ENCODE measurements at places on chromosomes 5 and 9. TPM values are rescaled to one million over a fixed set of nuclear protein-coding genes. Genes with fewer than 3 reads are reported as not detected.

The MARVELD2 gene
- 1.3 TPM for total RNA-seq

The GALNT10 gene
- total RNA-seq: 21.3 TPM

The SELENOP gene
- total RNA-seq: 658 TPM

The SLC1A3 gene
- total RNA-seq: 215 TPM

The GABRP gene
- total RNA-seq: not detected

DNA sequence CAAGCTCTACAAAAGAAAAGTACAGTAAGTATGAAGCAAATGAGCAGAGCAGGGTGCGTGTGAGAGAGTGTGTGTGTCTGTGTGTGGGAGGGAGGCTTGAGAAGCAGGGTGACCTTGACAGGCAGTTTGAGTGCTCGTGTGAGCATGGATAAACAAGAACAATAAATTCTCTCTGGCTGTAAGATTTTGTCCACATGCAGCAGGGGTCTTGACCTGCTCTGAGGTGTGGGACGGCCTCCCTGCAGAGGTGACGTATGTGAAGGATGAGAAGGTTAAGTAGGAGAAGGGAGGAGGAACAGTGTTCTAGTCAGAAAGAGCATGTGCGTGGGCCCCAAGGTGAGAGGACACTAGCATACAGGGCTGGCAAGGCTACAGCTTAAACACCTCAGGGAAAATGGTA lies 49.0 kb downstream of the SPTLC1 start:
- no peak for DNase-seq

DNA sequence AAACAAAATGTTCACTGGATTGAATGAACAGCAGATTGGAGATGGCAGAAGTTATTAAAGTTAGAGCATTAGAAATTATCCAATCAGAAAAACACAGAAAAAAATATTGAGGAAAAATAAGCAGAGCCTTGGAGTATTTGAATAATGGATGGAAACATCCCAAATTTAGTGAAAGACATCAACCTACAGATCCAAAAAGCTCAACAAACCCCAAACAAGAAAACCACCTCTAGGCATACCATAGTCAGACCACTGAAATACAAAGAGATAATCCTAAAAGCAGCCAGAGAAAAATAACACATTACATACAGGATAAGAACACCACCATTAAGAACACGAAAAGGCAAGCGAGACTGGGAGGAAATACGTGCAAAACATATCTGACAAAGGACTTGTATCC lies 5.2 kb downstream of the INIP start:
- no peak for DNase-seq

DNA sequence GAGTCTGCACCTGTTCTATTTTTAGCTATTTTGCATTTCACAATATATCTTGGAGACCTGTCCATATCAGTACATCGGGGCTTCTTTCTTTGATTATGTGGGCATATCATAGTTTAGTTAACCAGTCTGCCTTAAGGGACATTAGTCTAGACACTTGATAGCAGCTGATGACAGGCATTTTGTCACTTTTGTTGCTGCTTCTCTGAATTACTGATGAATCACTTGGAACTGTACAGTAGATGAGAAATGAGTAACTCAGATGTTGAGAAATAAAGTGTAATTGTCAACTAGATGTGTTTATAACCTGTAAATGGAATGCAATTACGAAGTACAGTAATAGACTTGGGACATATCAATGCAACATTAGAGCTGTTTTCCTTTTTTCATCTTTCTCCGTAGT lies 7.1 kb downstream of the ZFP2 start:
- DNase-seq: no peak

DNA sequence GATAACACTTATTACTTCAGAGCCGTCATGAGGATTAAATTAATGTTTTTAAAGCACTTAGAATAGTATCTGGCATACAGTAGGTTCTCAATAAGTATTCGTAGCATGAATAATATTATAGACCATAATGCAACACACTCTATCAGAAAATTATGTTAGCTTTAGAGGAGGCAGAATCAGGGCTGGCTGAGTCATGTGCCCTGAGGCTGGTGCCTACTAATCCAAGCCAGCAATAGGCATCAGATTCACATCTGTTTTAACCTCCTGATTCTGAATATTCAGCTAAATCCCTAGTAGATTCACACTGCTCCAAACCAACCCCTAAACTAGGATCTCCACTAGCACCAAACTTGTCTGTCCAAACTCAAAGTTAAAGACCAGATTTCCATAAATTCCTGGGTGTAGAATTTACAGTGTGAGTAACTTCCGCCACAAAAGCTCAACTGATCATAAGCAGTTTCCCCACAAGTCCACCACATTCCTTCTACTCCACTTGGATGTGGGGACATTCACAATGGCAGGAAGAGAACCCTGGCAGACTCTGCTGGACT lies 170.0 kb upstream of the DAPK1 start:
- DNase-seq: no peak

DNA sequence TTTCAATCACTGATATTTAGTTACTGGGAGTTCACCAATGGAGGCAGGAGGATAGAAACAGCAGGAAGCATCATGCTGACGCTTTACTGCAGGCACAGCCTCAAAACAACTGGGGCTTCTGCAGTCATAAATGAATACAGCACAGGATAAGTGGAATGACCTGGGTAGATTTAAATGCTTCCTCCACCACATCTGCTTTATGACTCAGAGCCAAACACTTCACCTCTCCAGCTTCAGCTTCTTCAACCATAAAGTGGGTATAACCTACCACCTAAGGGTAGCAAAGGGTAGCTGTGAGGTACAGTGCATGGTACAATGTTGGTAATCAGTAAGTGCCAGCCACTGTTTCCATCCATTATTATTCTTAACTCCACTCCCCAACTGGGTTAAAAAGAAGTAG lies 28.4 kb downstream of the RASEF start:
- DNase-seq: no peak

DNA sequence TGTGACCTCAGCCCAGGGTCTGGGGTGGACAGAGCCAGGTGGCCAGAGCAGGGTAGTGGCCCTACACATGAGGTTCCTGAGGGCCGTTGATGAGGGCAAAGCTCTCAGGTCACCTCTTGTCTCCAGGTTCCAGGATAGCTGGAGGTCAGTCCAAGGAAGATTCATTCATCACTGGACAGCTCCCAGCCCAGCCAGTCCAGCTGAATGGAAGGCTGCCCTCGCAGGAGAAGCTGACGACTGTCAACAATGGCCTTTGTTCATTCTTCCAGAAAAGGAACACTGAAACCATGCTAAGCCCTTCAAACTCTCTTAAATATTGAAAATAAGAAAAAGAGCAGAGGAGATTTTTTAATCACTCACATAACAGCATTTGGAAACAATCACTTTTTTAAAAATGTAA lies 169.7 kb upstream of the TBCA start:
- DNase-seq: no peak

- DNase-seq: no peak
Measured at GRCh38 chr9:107794259-107794658, 304.7 kb upstream of the KLF4 start.

- no peak for DNase-seq
Measured at GRCh38 chr5:58286741-58287140, 173.1 kb downstream of the PLK2 start.

DNA sequence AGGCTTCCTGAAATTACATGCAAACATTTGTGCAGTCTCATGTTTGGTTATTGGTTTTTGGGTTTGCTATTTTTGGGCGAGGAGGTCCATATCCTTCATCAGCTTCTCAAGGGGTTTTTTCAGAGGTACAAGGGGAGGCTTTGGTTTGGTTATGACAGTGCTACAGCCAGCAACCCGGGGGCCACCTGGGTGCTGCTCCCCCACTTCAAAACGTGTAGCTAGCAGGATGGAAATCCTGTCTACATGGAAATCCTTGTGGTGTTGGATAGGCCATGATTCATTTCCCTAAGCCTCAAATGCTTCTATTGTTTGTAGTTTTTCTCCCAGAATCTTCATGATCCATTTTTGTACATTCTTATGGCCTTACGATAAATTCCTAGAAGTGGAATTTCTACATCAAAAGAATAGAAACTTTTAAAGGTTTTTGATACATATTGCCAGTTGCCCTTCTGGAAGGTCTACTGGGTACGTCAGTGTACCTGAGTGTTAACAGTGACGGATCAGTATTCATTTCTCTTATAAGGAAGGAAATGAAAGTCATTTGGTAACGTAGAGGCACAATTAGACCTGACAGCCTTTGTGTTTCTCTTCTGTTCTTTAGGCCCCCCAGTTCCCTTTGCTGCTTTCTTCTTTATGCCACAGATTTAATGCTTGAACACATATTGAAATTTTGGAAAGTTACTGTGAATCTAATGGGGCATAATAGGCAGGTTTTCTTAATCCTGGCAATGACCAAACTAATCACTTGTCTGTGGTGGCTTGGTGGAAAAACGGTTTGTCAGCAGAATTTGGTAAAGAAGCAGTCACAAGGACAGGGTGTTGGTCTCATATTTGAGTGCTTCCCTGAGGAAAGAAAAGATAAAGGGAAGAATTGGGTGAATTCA lies 69.7 kb upstream of the ABL1 start:
- DNase-seq: no peak

GRCh38 chr9:100221538-100221937 lies 122.5 kb downstream of the INVS start:
- no peak for DNase-seq

DNA sequence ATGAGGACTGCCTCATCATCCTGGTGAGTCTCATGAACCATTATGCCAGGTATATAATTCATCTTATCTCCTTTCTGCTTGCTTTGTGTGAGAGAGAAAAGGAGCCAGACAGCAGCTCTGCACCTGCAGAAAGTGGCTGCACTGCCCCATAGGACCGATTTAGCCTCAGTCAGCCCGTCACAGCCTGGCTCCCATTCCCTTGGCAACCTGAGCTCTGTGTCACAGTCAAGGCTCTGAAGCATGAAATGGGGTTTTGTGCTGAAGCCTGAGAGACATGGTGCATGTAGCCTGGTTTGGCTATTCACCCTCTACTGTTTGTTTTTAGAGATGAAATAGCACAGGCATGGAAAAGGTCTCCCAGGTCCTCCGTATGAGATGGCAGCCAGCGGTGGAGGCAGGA lies 198.3 kb downstream of the KCTD16 start:
- no peak for DNase-seq

DNA sequence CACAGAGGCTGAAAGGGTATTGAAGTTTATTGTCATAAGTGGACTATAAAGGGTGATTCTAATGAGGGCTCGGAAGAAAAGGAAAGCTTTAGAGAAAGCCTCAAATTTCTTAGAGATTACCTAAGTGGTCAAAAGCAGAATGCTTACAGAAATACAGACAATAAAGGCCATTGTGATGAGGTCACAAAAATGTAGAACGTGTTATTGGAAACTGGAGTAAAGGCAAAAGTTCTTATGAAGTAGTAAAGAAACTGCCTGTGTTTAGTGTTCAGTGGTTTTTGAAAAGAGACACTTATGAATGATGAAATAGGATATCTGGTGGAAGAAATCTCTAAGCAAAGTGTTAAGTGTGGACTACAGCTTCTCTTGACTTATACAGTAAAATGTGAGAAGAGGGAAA lies 726.9 kb downstream of the DNAH5 start:
- DNase-seq: no peak

- no peak for DNase-seq
Measured at GRCh38 chr5:148248894-148249293, 10.6 kb downstream of the MARCOL start.

DNA sequence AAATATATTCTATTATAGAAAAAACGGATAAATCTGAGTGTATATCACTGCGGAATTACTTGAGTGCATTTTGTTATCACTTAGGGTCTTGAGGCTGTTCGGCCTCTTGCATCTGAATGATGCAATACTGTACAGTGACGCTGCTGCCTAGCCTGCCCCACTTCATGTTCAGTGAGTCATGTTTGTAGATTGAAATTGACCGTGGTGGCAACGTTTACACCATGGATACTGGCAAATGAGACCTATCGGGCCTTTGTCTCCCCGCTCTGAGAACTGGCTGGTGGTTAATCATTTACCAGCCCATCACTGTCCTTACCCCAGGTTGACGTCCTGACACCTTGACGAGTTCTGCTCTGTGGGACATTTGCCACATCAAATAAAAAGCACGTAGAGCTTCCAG lies 510.1 kb upstream of the ADAMTS16 start:
- DNase-seq: no peak

DNA sequence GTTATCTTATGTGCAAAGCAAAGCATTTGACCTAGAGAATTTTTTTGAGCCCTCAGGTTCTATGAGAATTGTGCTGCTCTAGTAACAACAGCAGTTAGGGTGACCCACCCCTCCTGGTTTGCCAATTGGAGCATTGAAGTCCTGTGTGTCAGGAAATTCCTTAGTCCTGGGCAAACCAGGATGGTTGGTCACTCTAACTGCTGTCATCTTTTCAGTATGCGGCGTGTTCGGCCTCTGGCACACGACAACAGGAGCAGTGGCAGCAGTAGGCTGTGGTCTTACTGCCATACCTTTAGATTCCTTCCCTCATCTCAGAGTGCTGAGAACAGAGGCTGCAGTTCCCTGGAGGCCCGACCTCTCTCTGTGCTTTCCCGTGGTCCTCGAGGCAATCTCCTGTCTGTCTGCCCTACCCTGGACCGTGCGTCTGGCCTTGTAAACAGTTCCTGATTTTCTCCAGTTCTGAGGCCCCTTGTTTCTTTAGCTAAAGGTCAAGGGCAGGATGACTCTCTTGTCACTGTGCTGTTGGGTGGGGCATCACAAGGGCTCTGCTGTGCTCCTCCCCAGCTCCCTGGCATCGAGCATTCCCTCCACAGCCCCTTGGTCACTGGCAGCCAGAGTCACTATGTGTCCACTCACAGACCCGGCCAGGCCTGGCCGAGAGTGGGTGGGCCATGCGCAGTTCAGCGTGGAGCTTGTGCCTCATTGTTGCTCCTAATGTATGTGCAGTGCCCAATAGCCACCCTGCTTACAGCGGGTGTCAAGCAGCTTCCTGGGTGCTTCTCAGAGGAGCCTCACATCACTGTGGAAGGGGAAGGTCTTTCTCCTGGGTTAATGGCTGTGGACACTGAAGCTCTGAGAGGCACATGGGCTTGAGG lies 18.5 kb upstream of the COL15A1 start:
- DNase-seq: no peak

- no peak for DNase-seq
Measured at GRCh38 chr5:119302916-119303897, 52.6 kb upstream of the TNFAIP8 start.

DNA sequence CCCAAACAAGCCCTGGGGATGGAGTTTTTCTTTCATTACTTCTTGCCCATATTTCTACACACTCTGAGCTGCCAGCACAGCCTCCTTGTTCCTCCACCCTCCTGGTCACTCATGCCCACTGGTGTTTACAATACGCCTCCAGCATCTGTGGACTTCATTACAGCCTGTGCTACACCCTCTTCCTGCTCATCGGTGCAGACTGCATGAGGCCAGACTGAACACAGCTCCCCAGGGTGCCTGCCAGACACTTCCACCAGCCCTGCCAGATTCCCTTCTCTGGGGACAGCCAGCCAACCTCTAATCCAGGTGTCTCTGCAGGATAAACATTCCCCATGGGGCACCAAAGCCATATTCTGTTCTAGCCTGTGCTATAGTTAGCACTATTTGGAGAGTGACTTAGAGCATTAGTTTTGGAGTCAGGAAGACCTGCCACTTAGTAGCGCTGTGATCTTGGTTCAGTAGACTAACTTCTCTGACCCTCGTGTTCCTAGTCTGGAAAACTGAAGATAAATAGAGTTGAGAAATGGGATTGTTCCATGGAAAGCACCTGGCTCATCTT lies 163.8 kb upstream of the KLF4 start:
- no peak for DNase-seq
